ENCODE measurements at places on chromosomes 3 and 15.
A peak's percentile ranks its signal among the peaks of the same experiment; 100 is the strongest.

GRCh38 chr3:81789691-81790090, 28.2 kb upstream of the GBE1 start:
- no peak for DNase-seq

- DNase-seq: no peak
These were observed 70.7 kb upstream of the DCBLD2 start for GRCh38 chr3:98972155-98972554.

- DNase-seq: no peak
These were observed 12.0 kb downstream of the ALDH1A2 start for GRCh38 chr15:58053315-58054153.

- DNase-seq: no peak
These were observed 8.5 kb downstream of the PLXND1 start for GRCh38 chr3:129598000-129598381.

DNA sequence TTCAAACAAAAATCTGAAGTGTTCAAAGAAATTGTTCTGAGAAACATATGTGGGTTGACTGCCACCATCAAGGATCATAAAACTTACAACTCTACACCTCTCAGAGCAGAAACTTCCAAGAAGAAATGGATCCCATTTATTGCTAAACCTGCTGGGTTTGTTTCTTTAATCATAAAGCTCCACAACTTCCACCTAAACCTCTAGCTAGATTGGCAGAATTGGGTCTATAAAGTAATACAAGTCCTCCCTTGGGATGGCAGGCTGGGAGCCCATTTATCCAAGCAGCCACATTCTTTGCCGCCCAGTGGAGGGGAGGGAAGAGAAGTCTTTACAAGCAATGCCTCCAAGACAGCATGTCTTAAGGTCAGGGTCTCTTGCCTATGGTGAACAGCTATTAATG, 40.5 kb upstream of the CMTM8 start:
- DNase-seq: no peak

DNA sequence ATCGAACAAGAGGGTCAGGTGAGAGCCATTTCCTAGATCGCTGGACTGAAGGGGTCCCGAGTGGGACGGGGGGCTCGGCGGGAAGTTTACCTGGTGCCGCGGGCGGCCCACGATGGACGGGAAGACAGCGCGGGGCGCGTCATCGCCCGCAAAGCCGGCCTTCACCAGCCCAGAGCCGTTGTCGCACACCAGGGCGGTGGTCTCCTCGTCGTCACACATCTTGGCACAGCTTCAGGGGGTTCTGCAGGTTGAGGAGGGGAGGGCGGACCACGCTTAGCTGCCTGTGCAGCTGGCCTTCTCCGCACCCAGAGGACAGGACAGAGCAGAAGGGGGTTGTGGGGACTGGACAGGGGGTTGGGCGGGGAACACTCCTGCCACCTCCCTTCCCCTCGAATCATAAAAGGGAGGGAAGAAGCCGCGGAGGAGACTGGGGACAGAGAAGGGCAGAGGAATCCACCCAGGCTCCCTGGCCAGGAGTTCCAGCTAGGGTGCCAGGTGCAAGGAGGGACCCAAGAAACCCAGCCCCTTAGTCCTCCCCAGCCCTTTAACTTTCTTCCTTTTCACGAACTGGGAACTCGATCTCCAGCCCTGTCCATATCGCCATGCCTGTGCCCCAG, 651 bp downstream of the ACTC1 start:
- DNase-seq: no peak

- DNase-seq: peak; percentile 30
These were observed 29.0 kb downstream of the ANP32A start for GRCh38 chr15:68791431-68792283.

DNA sequence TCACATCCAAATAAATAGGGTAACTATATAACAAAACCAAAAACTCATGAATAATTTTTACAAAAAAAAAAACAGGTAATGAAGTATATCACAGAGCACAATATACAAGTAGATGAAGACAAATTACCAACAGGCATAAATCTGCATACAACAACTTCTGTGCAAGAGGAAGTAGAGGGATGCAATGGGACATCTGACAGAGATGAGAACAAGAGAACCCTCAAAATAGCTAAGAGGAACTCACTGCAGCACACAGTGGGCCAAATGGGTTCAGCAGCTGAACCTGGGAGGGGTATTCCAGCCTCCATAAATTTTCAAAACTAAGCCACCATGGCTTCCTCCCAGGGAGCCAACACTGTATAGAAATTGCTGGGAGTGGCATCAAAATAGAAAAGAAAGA, 9.6 kb upstream of the BTLA start:
- no peak for DNase-seq

GRCh38 chr3:181712553-181713279, 991 bp downstream of the SOX2 start:
- no peak for DNase-seq
